Thoracic aorta (tissue), 2 donors: ENCODE measurements at places on chromosomes 3 and 15. TPM values are rescaled to one million over a fixed set of nuclear protein-coding genes. Genes with fewer than 3 reads are reported as not detected.
A peak's percentile ranks its signal among the peaks of the same experiment; 100 is the strongest.

DNA sequence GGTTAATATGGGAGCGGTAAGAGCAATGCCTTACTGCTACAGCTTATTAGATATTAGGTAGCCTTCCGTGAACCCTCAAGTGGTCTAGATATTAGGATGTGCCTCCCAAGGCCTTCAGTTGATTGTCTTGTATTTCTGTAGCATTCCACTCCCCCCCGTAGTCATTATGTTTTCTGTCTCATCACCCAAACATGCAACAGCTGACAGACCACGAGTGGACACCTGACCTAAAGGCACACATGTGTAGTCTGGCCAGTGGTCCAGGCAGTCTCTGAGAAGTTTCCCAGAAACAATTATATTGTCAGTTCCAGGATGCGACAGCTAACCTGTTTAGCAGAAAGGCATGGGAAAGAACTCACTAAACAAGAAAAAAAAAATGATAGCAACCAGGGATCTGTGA, 1000.9 kb downstream of the AGBL1 start:
- no peak for DNase-seq

- DNase-seq, result no peak
Measured at GRCh38 chr3:20352546-20353179, 166.7 kb upstream of the SGO1 start.

- no peak for DNase-seq
Measured at GRCh38 chr3:186383026-186383993, 21.3 kb upstream of the DGKG start.

GRCh38 chr3:151327571-151328198, 1.7 kb downstream of the P2RY13 start:
- no peak for DNase-seq

GRCh38 chr3:11924518-11924917, 77.8 kb upstream of the TAMM41 start:
- no peak for DNase-seq

GRCh38 chr15:89665449-89666181, 10.3 kb upstream of the KIF7 start:
- no peak for DNase-seq

DNA sequence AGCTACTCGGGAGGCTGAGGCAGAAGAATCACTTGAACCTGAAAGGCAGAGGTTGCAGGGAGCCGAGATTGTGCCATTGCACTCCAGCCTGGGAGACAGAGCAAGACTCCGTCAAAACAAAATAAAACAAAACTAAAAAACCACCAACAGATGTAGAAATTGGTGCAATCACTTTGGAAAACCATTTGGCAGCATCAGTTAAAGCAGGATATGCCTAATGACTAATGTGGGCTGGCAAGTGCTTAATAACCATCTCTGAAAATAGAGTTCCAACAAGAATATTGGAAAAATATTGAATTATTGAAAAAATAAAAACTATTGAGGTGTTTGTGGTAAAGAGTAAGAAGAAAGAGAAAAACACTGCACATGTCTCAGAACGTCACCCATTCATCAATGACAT, 16.1 kb upstream of the RTP3 start:
- no peak for DNase-seq

DNA sequence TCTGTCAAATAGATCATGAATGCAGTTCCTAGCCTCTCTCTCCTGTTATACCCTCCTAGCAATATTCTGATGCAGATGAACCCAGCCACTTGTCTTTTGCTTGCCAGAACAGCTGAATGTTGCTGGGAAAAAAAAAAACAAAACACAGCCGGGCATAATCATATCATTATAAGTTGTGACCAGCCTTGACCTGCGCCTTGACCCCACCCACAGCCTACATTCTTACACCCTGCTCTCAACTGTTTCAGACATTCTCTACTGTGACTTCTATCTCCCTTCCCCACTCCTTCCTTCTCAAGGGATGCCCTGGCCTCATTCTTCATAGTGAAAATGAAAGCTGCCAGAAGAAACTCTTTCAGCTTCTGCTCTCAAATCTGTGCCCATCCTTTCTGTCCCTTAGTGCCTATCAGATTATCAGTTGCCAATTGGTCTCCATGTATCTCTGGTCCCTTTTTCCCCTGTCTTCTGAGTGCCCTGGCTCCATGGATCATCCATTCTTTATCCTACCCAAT, 389.1 kb upstream of the TPRG1 start:
- no peak for DNase-seq

DNA sequence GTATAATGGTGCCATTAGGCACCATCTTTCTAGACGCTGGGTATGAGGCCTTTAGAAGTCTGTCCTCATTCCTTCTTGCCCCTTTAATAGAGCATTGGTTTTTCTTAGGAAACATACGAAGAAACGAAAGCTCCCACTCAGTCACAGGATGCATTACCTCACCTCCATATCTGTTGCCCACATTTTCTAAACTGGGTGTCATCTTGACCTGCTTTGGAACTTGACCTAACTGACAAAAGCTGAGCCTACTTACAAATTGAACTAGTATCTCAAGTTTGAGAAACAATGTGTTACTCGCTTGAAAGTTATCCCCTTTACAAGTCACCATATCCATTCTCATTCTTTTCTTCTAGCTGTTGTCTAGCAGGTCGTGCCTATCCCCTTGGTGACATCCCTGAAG, 102.7 kb downstream of the VPS8 start:
- no peak for DNase-seq

GRCh38 chr3:135246027-135246426, 451.0 kb downstream of the EPHB1 start:
- no peak for DNase-seq

DNA sequence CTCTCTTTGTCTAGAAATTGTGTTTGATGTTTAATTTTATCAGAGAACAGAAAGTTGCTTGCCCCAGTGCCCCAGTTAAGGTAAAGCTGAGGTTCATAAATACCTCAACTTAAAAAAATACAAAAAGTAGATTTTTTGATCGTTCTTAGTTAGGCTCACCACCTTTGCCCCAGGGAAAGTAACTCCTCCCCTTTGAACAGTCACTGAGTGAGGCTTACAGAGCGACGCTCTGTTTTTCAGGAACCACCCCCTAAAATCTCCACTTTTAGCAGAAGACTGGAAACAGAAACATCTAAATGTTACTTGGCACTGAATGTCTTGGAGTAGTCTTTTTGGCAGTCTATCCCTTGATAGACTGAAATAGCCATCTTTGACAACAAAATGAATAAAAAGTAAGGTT, 24.9 kb downstream of the BLM start:
- DNase-seq, result no peak

- no peak for DNase-seq
Measured at GRCh38 chr3:72463083-72463482, 385.2 kb downstream of the SHQ1 start.

GRCh38 chr15:52020221-52021085, 1.4 kb downstream of the MAPK6 start:
- no peak for DNase-seq

DNA sequence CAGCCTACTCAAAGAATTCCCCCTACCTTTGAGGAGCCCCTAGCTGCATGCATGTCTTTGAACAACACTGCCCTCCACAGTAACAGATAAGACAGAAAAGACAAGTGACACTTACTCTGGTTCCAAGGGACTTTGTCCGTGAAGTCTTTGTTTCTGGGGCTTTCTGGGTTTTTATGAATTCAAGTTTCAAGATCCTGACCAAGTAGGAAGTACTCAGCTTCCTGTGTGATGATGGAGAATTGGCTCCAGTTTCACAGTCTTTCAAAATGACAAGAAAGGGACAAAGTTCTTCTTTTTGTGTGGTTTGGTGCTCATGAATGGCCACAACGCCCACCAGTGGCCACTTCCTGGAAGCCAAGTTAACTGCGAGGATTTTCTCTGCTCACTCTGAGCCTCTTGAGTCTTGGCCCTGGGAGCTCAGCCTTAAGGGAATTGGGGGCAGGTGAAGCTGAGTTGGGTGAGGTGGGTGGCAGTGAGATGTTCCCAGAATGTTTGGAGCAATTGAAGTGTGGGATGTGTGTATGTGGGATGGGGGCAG, at the start of gene CCR1:
TSS of gene CCR1 (minus strand) at position 147 of the 538 bp plus-strand sequence. CDS start 4,000 bp downstream, outside the sequence.
- no peak for DNase-seq

- no peak for DNase-seq
Measured at GRCh38 chr3:114669614-114670013, 375.8 kb downstream of the TIGIT start.

DNA sequence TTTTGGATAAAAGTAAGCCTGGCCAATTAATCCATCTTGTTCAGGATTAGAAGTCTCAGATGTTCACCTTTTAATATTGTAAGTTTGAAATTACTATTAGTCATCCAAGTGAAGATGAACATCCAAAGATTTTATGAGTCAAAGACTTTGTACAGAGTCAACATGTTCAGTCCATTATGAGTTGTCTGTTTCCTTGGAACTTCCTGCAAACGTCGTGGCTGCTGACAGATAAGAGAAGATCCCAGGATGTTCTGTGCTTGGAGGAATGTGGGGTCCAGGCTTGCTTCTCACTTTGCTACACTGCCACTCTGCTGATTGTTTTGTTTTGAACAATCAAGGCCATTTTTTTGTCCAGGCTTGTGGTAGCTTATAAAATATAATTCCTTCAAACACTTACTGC, 74.3 kb upstream of the SLCO2A1 start:
- DNase-seq, result no peak

GRCh38 chr3:46999516-47000197, 20.2 kb downstream of the NBEAL2 start:
- no peak for DNase-seq

- DNase-seq, result no peak
Measured at GRCh38 chr3:156404217-156404616, 150.7 kb downstream of the SSR3 start.

DNA sequence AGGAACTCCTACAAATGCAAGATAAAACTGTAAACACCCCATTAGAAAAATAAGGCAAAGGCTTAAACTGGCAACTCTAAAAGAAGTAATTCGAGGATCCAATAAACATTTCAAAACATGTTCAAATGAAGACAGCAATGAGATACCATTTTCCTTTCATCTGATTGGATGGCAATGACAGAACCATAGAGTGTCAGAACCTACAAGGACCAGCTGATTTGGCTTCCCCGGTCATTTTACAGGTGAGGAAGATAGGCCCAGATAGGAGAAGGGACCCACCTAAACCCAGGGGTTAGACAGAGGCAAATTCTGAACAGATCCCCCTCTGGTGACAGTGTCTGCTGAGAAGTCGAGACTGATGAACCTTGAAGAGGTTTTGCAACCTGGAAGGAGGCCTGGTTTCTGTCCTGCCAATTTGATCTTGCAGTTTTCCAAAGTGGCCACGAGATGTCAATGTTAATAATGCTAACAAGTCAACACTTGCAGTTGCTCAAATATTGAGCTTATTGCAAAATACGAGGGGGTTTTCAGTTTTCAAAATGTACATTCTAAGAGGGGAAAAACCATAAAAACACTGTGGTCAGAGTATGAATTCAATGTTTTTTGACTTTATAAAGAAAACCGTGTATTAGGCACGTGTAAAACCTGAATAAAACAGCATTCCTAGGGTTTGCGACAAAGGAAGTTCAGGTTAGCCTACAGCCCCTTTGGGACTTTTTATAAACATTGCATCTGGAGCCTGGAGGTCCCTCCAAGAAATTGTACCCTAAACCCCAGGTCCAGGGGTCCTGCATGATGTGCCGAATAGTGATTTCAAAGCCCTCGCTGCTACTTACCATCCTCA, 21.5 kb downstream of the CFAP161 start:
- no peak for DNase-seq

DNA sequence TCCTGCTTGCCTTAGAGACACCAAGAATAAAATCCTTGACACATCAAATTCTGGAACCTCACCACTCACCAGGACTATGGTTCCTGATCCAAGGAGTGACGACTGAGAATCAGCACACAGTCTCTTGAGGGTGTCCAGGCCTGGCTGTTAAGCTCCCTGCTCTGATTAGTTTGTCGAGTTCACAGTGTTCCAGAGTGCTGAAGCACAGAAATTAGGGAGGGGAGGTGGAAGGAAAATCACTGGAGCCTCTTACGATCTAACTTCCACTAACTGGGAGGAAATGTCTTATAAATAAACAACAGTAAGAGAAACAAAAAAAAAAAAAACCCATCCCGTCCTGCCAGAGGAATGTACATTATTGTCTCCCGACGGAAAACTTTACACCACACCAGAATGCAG, 330.2 kb downstream of the TIGIT start:
- DNase-seq, result peak; percentile 25

GRCh38 chr3:32009101-32009500, 27.6 kb downstream of the ZNF860 start:
- no peak for DNase-seq

- no peak for DNase-seq
Measured at GRCh38 chr3:141021261-141021660, 29.9 kb upstream of the SPSB4 start.

GRCh38 chr15:56869573-56869972, 48.9 kb upstream of the TCF12 start:
- no peak for DNase-seq

DNA sequence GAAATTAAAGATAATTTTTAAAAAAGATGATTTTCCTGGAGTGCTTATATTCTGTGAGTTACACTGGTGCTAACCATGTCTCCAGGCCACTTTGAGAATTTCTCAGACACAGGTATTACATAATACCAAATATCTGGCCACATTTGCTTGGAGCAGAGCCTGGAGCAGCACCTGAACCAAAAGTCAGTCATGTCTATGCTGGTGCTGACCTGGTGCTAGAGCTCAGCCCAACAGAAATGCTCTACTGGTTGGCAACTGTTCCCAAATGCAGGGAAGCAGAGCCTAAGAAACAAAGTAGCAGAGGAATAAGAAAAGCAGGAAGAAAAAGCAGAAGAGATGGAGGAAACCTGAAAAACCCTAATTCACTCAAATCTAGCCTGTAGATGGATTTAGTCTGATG, 135.7 kb upstream of the SLC7A14 start:
- no peak for DNase-seq

DNA sequence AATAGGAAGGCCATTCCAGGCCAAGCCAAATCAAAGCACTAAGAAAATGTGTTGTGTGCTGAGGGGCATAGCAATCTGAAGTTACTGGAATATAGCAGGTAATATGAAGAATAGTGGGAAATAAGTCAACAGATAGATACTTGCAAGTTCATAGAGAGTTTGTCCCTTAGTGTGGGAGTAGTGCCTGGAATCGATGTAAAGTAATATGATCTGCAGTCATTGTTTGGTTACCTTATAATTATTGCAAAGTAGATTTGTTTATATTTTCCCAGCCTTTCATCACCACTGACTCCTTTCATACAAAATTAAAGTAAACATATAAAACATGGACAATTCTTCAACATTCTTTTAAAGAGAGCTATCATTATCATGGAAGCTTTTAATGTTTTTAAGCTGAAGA, 420.9 kb upstream of the NECTIN3 start:
- no peak for DNase-seq

CLSTN2 gene
- total RNA-seq, result 15.7 TPM

TNNC1 gene
- total RNA-seq, result 1.5 TPM

PARP15 gene
- total RNA-seq, result 4.0 TPM

AMOTL2 gene
- 62.4 TPM for total RNA-seq

SLC22A14 gene
- total RNA-seq, result not detected

NSMCE3 gene
- 11.1 TPM for total RNA-seq

MTFMT gene
- total RNA-seq, result 25.9 TPM

CILP gene
- total RNA-seq, result 8.5 TPM

DZIP1L gene
- total RNA-seq, result 61.1 TPM

HPS3 gene
- total RNA-seq, result 22.9 TPM

KCNMB2 gene
- not detected for total RNA-seq

HESX1 gene
- total RNA-seq, result 2.0 TPM

AQP9 gene
- total RNA-seq, result 0.95 TPM

NRROS gene
- 4.7 TPM for total RNA-seq

ZBTB47 gene
- 108 TPM for total RNA-seq

CCR8 gene
- total RNA-seq, result not detected

GRM2 gene
- total RNA-seq, result 0.54 TPM

CPNE4 gene
- 4.9 TPM for total RNA-seq

C3orf22 gene
- not detected for total RNA-seq

ISG20 gene
- 32.1 TPM for total RNA-seq

KLHL40 gene
- not detected for total RNA-seq

GOLGA6L10 gene
- 0.42 TPM for total RNA-seq

BCL2A1 gene
- total RNA-seq, result not detected
